ENCODE measurements at places on chromosomes 4 and X.

DNA sequence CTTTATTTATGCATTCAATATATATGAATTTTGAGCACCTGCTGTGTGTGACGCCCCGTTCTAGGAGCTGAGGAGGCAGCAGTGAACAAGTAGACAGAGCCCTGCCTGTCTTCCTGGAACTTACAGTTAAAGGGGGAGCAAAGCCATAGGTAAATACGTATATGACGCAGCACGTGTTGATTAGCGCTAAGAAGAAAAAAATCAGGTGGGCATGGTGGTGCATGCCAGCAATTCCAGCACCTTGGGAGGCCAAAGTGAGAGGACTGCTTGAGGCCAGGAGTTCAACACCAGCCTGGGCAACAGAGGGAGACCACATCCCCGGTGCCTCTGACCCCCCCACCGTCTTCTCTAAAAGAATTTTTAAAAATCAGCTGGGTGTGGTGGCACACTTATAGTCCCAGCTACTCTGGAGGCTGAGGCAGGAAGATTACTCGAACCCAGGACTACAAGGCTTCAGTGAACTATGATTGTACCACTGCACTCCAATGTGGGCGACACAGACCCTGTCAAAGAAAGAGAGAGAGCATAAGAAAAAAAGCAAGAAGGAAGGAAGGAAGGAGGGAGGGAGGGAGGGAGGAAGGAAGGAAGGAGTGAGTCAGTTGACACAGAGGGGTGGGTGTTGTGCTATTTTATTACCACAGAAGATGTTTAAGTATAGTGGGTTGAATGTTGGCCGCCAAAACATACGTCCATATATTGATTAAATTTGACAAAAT is 5.4 kb upstream of the KIAA0232 start:
- no peak for DNase-seq

GRCh38 chr4:8709729-8710360 is 117.3 kb downstream of the CPZ start:
- DNase-seq, result no peak

GRCh38 chr4:141914746-141915145 is 278.4 kb downstream of the IL15 start:
- DNase-seq, result no peak

- no peak for DNase-seq
Observed at GRCh38 chr4:102552781-102553180, 51.6 kb downstream of the NFKB1 start.

DNA sequence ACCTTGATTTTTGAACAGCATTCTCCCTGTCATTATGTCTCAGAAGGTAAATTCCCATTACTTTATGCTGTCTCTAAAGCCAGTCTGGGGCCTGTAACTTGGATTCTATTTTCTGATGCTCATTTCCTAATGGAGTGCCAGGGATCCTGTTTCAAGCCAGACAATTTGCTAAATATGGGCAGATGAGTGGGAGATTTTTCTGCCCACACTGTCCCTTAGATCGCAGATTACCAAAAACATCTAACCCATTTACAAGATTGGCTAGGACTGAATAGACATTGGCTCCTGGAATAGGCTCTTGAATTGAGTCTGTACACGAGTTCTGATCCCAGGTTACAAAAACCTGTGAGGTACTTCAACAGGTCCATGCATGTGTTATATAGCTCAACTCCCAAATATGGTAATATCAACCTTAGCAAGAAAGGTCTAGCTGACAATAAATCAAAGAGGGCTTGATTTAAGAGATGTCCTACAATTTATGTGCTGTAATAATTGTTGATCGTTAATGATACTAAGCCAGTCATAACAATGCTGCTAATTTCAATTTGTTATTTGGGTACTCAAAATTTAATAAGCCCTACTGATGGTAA is 5.7 kb downstream of the GPC3 start:
- peak; percentile 95 for DNase-seq

- DNase-seq, result peak; percentile 22
Observed at GRCh38 chr4:12791536-12791935, 692.6 kb downstream of the RAB28 start.

GRCh38 chr4:74933562-74934015 is 673 bp downstream of the PARM1 start:
- no peak for DNase-seq

DNA sequence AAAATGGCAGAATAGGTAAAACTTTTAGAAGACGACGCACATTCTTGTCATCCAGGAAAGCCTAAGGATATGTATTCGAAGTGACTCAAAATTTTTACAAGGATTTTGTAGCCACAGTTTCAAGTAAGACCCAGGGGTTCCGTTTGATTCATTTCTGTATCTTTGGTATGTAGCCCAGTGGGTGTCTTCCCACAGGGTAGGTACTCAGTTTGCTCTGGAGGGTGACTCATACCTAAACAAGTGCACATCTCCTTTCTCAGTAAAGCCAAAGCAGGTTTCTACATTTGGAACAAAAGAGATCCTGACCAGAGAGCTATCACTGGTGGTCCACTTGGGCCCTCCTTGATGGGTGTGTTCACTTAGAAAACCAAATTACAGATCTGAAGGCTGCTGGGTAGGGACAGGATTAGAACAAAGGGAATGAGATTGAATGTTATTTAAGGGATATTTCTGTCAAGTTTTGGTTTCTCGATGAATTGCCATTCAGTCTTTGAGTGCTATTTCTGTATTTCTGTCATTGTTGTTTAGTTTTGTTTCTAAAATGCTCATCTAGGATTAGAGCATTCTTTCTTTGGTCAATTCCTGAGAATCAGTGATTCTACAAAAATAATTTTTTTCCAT is 56.1 kb downstream of the PLS3 start:
- no peak for DNase-seq

GRCh38 chr4:124097447-124097846 is 615.1 kb downstream of the ANKRD50 start:
- no peak for DNase-seq
